ENCODE measurements at places on chromosomes 6 and 20. TPM values are rescaled to one million over a fixed set of nuclear protein-coding genes. Genes with fewer than 3 reads are reported as not detected.
A peak's percentile ranks its signal among the peaks of the same experiment; 100 is the strongest.

PROKR2 gene
- not detected for total RNA-seq

GPR63 gene
- 1.9 TPM for total RNA-seq

PSORS1C2 gene
- total RNA-seq, result not detected

DNA sequence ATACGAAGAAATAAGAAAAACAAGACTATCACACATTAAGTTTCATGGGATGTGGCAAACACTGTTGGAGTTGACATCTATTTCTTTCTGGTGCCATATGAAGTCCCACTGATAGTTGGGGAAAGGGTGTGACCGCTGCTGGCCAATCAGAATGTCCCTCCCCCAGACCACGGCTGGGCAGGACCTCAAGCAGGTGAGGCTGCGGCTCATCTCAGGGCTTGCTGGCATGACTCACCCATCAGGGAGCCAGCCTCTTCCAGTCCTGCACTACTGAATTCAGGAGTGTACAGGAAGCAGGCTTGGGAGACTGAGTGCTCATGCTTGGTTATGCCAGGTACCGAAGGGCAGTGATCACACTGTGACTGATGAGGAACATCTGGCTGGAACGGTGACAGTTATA is 18.9 kb downstream of the PREP start:
- DNase-seq, result no peak

- DNase-seq, result no peak
These were observed 669.3 kb upstream of the GJE1 start for GRCh38 chr6:141463237-141463977.

DNA sequence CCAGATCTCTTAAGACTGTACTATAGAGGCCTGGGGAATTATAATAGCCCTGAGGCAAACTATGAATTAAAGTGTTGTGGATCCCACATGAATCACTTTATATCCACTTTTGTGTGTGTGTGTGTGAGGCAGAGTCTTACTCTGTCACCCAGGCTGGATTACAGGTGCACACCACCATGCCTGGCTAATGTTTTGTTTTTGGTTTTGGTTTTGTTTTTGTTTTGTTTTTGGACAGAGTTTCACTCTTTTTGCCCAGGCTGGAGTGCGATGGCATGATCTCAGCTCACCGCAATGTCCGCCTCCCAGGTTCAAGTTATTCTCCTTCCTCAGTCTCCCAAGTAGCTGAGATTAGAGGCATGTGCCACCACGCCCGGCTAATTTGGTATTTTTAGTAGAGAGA is 32.2 kb upstream of the MICB start:
- peak; percentile 37 for DNase-seq

DNA sequence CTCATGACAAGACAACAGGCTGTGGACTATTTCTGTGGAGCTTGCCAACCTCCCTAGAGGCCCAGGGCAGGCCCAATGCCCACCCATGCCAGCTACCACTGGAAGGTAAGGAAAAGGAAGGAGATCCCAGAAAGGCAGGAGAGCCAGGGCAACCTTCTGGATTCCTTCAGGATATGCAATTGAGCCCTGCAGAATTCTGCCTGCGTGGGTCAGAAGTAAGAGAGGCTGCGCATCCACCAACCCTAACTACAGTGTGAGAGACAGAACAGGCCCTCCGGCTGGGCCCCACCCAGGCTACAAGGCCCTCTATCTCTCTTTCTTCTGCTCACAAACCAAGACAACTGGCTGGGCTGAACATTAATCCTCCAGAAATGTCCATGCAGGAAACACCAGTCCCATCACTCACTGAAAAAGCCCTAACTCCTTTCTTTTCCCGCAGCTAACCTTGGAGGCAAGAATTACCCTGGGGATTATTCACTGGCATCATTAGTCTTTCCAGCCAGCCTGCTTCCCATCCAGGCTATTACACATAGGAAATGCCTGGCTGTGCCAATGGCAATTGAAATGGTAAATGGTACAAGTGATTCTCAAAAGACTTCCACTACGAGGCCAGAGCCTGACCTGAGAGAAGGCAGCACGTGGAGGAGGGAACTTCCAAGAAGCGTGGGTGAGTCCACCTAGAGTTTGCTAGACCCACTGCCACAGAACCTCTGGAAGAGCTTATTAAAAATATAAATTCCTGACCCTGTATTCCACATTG is 15.2 kb downstream of the MAP1LC3A start:
- DNase-seq, result no peak

PTCRA gene
- not detected for total RNA-seq

NHSL1 gene
- 0.53 TPM for total RNA-seq

- DNase-seq, result no peak
These were observed 468 bp downstream of the TRDN start for GRCh38 chr6:123636282-123636681.

DNA sequence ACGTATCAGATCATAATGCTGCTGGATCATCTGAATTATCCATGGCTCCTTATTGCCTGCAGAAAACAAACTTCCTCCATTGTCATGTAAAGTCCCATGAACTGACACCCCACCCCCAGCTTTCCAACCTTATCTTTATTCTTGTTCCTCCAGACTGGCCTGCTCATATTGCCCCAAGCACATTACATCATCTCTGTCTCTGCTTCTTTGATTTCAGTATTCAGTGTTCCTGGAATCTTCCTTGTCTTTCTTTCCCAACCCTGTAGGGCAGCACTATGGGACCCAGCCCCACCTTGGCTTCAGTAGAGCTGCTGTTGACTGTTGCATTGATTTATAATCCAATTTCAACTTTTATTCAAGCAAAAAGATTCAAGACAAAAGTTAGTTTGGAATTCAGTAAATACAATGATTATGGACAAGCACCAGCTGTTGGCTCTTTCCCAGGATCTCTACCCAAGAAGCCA is 187.5 kb upstream of the ECI2 start:
- DNase-seq, result no peak

TBXT gene
- not detected for total RNA-seq

- DNase-seq, result no peak
These were observed at the start of gene BHLHE23 for GRCh38 chr20:63006540-63007359. BHLHE23 (minus strand) TSS chr20:63006964; CDS start chr20:63006774, 190 bp downstream.

- no peak for DNase-seq
These were observed 187.6 kb downstream of the CD83 start for GRCh38 chr6:14305131-14305530.

PGM3 gene
- total RNA-seq, result 35.9 TPM

NEURL2 gene
- 5.5 TPM for total RNA-seq

- no peak for DNase-seq
These were observed 51.5 kb downstream of the EZR start for GRCh38 chr6:158767709-158768108.

- peak; percentile 15 for DNase-seq
These were observed 242.9 kb downstream of the CDC5L start for GRCh38 chr6:44630125-44631028.

DNA sequence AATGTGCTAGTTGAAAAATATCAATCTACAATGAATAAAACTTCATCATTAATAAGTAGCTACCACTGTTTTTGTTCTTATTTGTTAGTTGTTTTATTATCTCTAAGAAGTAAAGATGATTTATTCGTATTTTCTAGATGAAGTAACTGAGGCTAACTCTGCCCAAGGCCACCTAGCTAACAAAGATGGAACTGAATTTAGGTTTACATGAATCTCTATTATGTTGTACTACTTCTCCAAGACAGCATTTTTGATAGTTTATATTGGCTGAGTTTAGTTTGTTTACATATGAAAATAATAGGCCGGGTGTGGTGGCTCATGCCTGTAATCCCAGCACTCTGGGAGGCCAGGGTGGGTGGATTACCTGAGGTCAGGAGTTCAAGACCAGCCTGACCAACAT is 121.5 kb downstream of the NCOA3 start:
- no peak for DNase-seq

C20orf141 gene
- total RNA-seq, result not detected

MDC1 gene
- 73.5 TPM for total RNA-seq

- DNase-seq, result no peak
These were observed 2.9 kb downstream of the SLC35B2 start for GRCh38 chr6:44254191-44255104.

FILIP1 gene
- total RNA-seq, result not detected

TP53TG5 gene
- total RNA-seq, result 0.36 TPM

MSH5 gene
- 11.4 TPM for total RNA-seq

GRCh38 chr6:37575221-37575620 is 75.5 kb upstream of the CCDC167 start:
- no peak for DNase-seq

GRCh38 chr6:37381579-37381978 is 27.8 kb downstream of the RNF8 start:
- peak; percentile 41 for DNase-seq

GRCh38 chr6:132972254-132972653 is 157.9 kb downstream of the RPS12 start:
- no peak for DNase-seq

- peak; percentile 45 for DNase-seq
These were observed 167.4 kb upstream of the OLIG3 start for GRCh38 chr6:137661601-137662000.

GDAP1L1 gene
- total RNA-seq, result not detected

GRCh38 chr6:162179196-162179951 is 548.2 kb downstream of the PRKN start:
- no peak for DNase-seq

GRCh38 chr6:73854998-73855718 is 159.2 kb downstream of the CD109 start:
- peak; percentile 49 for DNase-seq

IDH3B gene
- 96.5 TPM for total RNA-seq

DNA sequence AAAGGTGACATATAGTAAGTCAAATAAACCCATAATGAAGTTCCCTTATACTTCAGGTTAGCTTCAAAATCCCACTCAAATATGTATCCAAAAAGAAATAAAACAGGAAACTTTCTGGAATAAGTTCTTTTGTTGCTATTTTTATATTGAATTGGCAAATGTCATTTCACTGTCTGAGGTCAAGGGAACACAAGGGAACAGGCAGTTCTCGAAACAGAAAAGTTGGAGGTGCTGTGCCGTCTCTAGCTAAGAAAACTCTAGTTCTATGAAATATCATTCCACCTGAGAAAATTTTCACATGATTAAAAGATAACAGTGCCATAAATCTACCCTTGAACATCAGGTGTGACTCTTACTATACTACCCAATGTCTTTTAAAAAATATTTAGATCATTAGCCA is 358.5 kb downstream of the PRKN start:
- DNase-seq, result no peak

Data from CD4-positive, alpha-beta memory T cell (primary cell).